ENCODE measurements at places on chromosomes 1 and 21.

DNA sequence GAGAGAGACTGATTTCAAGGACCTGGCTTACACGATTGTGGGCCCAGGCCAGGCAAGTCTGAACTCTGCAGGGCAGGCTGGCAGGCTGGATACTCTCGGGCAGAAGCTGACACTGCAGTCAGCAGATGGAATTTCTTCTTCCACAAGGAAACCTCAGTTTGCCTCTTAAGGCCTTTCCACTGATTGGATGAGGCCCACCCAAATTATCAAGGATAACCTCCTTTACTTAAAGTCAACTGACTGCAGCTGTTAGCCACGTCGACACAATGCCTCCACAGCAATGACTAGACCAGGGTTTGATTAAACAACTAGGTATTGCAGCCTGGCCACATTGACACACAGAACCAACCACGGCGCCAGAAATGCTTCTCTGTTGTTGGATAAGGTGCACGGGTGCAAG is 130.5 kb downstream of the PSMG1 start:
- H3K27ac ChIP-seq, result no peak overlapping the region
- DNase-seq, result no peak
- no peaks in the 10 kb centered on the region for H3K36me3 ChIP-seq
- H3K4me3 ChIP-seq, result no peak overlapping the region

GRCh38 chr1:17567582-17567981 is 28.1 kb downstream of the ARHGEF10L start:
- H3K27me3 ChIP-seq, result peaks cover 32% of the 10 kb centered on the region
- no peak overlapping the region for H3K4me3 ChIP-seq
- DNase-seq, result no peak
- H3K4me1 ChIP-seq, result no peaks in the 10 kb centered on the region
- no peak overlapping the region for H3K27ac ChIP-seq
- no peaks in the 10 kb centered on the region for H3K36me3 ChIP-seq

DNA sequence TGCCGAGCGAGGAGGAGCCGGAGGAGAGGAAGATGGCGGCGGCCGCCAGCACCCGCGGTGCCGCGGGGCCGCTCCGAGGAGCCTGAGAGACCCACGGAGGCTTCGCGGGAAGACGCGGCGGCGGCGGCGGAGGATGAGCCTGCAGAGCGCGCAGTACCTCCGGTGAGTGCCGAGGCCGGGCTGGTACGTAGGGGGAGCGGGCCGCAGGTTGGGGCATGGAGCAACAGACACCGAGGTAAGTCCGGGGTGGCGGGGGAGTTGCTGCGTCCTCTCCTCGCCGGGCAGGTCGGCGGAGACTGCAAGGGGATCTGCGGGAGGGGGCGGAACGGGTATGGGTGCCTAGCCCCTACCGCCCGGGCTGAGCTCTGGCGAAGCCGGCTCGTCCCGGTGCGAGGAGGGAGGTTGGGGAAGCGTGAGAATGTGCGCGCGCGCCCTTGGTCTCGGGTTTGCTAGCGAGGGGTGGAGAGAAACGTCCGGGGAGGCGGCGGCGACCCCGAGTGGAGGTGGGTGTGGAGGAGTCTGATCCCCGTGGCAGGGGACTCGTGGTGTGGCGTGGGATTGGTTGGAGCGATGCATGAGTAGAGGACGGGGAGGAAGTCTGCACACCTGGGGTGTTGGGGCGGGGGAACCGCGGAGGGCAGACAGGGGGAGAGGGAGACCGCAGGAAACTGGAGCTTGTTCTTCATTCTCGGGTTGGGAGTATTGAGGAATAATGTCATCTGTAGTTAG is at the start of gene SMG7:
Gene SMG7, plus strand, starts transcription at position 12 of the 729 bp plus-strand sequence. Its CDS starts 122 bp downstream, at position 134.
- no peaks in the 10 kb centered on the region for H3K36me3 ChIP-seq
- peaks cover 38% of the 10 kb centered on the region for H3K4me1 ChIP-seq
- no peak for DNase-seq
- peak within 1 kb of the TSS; percentile 96 for H3K4me3 ChIP-seq

- H3K27ac ChIP-seq, result peak overlapping the region; percentile 32
- H3K4me1 ChIP-seq, result peaks cover 23% of the 10 kb centered on the region
- H3K36me3 ChIP-seq, result peaks cover 6% of the 10 kb centered on the region
Observed at GRCh38 chr1:9705337-9706093, 54.0 kb downstream of the PIK3CD start.

Data from T-cell (primary cell).